Spinal cord (tissue), 10 donors: ENCODE measurements at places on chromosomes 1 and 21. TPM values are rescaled to one million over a fixed set of nuclear protein-coding genes. Genes with fewer than 3 reads are reported as not detected.

UBE2U gene
- not detected for total RNA-seq

CHML gene
- total RNA-seq: 15.1 TPM

SPRR4 gene
- total RNA-seq: not detected

ARHGEF10L gene
- 27.4 TPM for total RNA-seq

RAP1GAP gene
- total RNA-seq: 37.1 TPM

FAM163A gene
- total RNA-seq: 0.55 TPM

KANK4 gene
- 22.9 TPM for total RNA-seq

- no peak for DNase-seq
These were observed 19.5 kb downstream of the DIO1 start for GRCh38 chr1:53913352-53914033.

DNA sequence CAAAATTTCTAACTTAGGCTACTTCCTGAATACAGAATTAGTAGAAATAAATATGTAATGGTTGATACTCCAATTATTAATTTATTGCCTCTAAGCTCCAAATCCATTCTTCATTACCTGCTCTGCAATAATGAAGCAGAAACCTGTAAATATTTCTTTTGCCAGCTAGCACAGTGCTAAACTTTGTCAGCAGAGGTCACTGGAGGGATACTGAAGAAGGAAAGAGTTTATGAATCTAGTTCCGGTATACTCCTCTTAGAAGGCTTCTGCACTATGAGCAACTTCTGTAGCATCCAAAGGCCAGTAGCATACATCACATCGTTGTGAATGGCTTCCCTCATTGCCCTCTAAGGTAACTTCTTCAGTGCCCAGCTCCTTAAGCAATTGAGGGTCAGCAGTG lies 81.0 kb upstream of the LHX8 start:
- DNase-seq: no peak

DNA sequence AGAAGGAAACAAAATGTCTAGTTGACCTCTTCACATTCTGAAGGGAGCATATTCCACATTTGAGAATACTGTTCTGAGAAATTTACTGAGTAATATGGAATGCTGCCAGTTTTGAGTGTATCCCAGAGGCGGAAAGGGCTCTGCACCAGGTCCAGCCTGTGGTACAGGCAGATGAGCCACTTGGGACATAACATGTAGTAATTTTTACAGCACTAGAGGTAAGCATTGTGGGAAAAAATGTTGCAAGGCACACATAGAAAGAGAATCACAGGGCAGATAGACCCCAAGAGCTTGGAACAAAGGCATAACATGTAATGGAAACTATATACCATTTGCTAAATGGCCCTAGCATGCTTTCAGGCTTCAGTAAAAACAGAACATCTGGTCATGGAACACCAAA lies 228.5 kb downstream of the USH2A start:
- DNase-seq: no peak

DNA sequence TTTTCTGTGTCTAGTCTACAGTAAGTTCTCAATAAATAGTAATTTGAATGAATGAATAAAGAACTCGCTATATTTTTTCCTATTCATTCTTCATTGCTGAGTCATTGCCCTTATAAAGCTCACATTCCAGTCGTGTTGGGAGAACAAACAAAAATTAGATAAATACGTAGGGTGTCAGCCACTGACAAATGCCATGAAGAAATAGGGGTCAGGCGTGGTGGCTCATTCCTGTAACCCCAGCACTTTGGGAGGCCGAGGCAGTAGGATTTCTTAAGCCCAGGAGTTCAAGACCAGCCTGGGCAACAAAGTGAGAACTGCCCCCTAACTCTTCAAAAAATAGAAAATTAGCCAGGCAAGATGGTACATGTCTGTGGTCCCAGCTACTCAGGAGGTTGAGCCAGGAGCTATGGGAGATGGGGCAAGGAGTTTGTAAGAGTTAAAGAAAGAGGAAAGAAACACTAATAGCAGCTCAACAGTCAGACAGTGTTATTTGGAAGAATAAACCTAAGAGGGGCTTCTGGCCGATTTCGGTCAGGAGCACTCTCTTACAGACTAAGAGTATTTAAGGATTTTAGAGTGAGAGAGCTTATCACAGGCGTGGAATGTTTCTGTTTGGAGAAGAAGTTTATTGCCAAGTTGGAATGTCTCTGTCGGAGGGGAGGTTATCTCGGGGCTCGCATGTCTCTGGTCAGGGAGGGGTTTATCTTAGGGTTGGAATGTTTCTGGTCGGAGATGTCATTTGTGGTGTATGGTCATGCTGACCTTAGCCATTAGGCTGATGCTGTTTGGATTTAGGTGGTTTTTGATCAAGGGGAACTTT lies 1.8 kb upstream of the CHML start:
- DNase-seq: no peak

- DNase-seq: no peak
These were observed 556 bp downstream of the S100A1 start for GRCh38 chr1:153628638-153629342.

- no peak for DNase-seq
These were observed 111.6 kb upstream of the ERRFI1 start for GRCh38 chr1:8137481-8138244.

- no peak for DNase-seq
These were observed 660.7 kb downstream of the LMO4 start for GRCh38 chr1:87989346-87989745.

DNA sequence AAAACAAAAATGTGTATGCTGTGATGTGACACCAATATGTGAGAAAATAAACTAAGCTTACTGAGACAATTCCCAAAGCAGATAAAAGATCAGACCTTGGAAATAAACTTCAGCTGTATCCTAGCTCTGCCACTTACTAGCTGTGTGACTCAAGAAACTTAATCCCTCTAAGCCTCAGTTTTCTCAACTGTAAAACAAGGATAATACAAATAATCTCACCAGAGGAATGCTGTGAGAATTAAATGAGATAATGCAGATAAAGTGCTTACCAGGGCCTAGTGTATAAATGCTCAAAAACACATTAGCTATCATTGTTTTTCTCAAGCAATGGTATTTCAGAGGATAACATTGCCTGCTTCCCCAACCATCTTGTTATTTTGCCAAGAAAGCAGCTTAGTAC lies 2.1 kb downstream of the HEATR1 start:
- DNase-seq: no peak

DNA sequence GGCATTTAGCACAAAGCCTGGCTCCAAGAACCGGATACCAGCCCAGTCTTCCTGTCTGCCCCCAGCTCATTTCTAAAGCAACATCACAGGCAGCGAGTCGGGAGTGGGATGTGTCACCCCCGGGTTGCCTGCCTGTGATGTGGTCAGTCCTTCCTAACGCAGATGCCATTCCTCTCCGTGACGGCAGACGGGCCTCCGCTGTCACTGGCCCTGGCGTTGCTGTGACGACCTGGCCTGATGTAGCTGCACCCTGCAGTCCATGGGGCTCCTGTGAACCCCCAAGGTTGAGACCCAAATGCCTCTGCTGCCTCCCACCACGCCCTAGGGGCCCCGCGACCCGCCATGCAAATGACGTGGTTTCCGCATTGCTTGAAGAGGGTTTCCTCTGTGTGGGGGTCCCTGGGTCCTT lies 12.3 kb downstream of the TNFRSF1B start:
- DNase-seq: no peak

- DNase-seq: no peak
These were observed 24.4 kb upstream of the LEPR start for GRCh38 chr1:65395887-65396612.
